ENCODE measurements at places on chromosomes 5 and 9.
A peak's percentile ranks its signal among the peaks of the same experiment; 100 is the strongest.

GRCh38 chr5:50856401-50857119 is 190.1 kb downstream of the PARP8 start:
- DNase-seq = no peak

DNA sequence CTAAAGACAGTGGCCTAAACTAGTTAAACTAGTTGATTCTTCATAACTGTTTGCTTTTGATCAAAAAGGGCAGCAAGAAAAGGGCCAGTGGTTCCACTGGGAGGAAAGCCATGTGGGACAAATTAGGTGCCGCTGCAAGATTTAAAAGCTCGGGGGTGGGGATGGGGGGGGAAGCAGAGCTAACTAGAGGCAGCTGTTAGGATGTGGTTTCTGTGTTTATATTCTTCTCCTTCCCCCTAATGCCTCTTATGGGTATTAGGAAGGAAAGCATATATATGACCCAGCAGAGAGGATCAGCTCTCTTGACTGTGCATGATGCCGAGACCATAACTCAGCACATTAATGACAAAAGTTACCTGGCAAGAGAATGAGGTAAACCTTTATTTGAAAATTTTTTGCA is 65.7 kb downstream of the EFNA5 start:
- DNase-seq = peak; percentile 72

GRCh38 chr5:141392429-141393198 is at the start of gene PCDHGA8:
Gene PCDHGA8, plus strand, starts transcription at chr5:141392633. Its CDS starts 181 bp downstream, at chr5:141392814.
- no peak for DNase-seq

GRCh38 chr5:33781286-33781685 is 110.5 kb downstream of the ADAMTS12 start:
- DNase-seq = peak; percentile 91

- no peak for DNase-seq
Measured at GRCh38 chr9:97515662-97516061, 14.2 kb downstream of the TMOD1 start.

DNA sequence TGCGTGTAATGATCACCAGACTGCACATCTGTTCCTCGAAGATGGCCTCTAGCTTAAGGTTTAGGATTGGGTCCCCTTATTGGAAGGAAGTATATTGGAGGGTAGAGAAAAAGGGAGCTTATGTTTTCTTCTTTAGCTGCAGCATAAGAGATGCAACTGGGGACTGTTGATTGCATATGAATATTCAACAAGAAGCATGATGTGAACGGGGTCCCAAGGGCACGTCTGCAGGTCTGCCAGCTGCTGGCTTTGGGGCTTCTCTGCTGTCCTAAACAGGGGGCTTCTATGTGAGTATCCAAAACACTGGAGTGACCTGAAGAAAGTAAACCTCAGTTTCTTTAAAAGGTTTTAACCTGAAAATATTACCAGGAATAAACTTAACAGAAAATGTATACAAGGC is 3.6 kb upstream of the BNIP1 start:
- DNase-seq = no peak

DNA sequence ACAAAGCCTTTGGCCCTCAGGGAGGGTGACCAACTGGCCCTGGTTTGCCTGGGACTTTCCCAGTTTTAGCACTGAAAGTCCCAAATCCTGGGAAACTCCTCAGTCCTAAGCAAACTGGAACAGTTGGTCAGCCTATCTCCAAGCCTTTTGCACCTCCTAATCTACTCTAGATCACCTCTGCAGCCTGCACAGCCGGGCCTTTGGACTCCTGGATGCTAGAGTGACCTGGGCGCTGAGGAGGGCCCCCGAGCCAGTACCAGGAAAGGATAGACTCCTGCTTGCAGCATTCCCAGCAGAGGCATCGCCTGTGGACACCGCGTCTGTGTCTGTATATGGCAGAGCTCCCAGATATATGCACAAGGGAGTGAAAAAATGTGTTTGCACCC is 15.1 kb downstream of the IRF1 start:
- no peak for DNase-seq
